Fibroblast of skin of left quadriceps (primary cell): ENCODE measurements at places on chromosomes 13 and 19.

GRCh38 chr13:103883164-103883563, 816.9 kb upstream of the SLC10A2 start:
- peak; percentile 93 for DNase-seq

GRCh38 chr19:11013771-11014170, 52.9 kb downstream of the SMARCA4 start:
- no peak for DNase-seq

DNA sequence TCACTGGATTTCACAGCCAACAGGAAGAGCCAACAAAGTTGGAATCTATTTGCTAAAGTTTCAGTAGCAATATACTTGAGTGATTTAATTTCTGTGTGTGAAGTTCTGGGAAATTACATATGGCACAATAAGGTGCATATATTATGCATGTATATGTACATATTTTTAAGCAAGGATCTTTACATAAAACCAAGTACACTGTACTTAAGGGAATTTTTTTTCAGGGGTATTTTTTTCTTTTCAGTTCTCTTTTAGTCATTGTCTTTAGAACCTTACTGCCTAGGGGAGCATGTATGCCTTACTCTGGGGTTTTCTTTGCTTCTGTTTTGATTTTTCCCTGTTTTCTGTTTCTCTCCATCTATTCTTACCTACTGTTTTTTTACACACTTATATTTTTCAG, 7.4 kb downstream of the RAP2A start:
- no peak for DNase-seq

GRCh38 chr19:55750715-55751114, 8.2 kb upstream of the RFPL4A start:
- no peak for DNase-seq

DNA sequence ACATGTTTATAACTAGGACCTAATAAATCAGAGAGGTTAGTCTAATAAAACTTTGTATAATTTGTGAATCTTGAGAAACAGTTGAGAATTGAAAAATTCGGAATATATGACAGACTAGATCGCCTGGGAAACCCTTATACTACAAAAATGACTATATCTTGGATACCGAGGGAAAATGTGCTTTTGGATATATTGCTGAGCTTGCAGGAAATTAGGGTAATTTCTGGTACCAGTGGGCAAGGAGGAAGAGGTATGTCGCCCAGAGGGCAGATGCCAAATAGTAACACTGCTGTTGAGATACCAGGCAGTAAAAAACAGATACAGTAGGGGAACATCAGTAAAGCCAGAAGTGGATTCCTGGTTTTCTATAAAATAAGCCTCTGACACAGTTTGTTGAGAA, 17.3 kb downstream of the MPHOSPH8 start:
- DNase-seq = no peak

GRCh38 chr13:101452519-101453485, at the start of gene ITGBL1:
Gene ITGBL1, plus strand, starts transcription at chr13:101452675. Its CDS starts 159 bp downstream, at chr13:101452834.
- no peak for DNase-seq

GRCh38 chr13:79483086-79483706, 2.2 kb downstream of the NDFIP2 start:
- DNase-seq = peak; percentile 96

DNA sequence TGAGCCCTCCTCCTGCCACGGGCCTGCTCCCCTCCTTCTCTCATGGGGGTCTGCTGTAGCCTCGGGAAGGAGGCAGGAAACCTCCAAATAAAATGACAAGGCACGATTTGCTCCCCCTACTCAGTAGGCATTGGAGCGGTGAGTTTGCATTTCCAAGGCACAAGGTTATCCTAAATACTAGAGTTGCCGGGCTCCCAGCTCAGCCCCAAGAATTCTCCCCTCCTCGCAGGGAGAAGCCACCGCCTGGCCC, 1.5 kb downstream of the CEBPA start:
- DNase-seq = no peak
